ENCODE measurements at places on chromosomes 2 and 18.

- no peak for DNase-seq
Measured at GRCh38 chr2:36477746-36478145, 120.2 kb downstream of the FEZ2 start.

GRCh38 chr18:7090771-7091170 is 26.8 kb downstream of the LAMA1 start:
- DNase-seq, result no peak

GRCh38 chr2:120681696-120682288 is 53.9 kb upstream of the GLI2 start:
- no peak for DNase-seq

DNA sequence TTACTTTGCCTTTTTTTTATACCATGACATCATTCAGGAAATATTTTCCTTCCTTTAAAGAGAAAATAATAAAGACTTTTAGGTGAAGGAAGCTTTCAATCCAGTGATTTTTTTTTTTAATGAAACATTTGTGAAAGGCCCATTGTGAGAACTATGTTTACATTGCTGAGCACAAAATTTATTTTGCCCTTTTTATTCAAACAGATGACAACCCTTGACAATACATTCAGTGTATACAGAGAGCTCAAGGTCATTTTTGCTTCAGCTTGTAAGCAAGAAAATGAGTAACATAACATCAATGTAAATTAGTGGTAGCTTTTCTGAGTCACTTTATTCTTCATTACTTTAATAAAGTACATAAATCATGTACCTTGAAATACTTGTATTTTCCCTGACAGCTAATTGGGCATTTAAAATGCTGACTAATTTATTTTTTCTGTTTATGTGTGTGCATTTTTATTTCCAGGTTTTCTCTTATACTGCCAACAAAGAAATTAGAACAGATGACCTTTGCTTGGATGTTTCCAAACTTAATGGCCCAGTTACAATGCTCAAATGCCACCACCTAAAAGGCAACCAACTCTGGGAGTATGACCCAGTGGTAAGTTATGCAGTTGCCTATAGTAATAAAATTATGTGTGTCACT is 121.6 kb downstream of the GALNT1 start:
- DNase-seq, result no peak

DNA sequence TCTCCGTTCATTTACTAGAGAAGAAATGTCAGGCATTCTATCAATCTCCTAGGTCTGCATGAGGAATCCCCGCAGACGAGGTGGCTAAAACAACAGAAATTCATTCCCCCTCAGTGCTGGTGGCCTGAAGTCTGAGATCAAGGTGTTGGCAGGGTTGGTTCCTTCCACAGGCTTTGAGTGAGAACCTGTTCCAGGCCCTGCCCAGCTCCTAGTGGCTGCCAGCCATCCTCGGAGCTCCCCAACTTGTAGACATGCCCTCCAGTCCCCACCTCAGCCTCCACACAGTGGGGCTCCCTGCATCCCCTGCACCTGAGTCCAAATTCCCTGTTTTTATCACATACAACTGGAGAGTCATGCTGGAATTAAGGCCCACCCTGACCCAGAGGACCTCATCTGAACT is 145.3 kb upstream of the ALKAL2 start:
- no peak for DNase-seq

DNA sequence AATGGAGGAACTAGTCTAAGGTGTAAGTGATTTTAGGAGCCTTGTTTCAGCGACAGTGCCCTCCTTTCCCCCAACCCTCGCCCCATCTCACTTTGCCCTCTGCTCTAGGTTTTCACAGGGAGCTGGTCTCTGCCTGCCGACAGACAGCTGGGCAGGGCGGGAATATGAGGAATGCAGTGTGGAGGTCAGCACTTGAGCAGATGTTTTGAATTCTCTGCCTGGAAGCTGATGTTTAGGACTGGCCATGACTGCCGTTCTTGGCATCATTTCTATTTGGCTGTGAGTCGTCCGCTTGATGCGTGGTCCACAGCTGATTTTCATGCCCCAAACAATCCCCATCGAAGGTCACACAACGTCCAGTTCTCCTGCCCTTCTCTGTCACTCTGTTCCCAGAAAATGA is 55.1 kb upstream of the SIX3 start:
- no peak for DNase-seq

DNA sequence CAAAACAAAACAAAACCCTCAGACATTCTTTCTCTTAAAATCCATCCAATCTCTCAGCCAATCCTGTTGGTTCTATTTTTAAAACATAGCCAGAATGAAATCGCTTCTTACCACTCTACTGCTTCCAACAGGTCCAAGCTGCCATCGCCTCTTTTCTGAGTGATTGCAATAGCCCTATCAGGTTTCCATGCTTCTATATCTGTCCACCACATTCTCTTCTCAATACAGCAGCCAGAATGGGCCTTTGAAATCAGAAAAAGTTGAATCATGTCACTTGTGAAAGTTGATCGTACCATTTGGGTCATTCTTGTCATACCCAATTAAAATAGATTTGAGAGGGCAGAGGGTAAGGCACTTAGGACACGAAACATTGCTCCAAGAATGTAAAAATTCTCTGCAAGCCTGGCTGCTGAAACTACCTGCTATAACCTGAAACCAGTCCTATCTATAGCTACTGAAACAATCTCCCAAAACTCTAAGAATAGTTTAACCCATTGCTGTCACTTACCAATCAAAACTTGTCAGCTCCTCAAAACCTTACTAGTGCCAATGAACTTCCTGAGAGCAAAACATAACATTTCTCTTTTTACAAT is 3.3 kb upstream of the MTLN start:
- no peak for DNase-seq

DNA sequence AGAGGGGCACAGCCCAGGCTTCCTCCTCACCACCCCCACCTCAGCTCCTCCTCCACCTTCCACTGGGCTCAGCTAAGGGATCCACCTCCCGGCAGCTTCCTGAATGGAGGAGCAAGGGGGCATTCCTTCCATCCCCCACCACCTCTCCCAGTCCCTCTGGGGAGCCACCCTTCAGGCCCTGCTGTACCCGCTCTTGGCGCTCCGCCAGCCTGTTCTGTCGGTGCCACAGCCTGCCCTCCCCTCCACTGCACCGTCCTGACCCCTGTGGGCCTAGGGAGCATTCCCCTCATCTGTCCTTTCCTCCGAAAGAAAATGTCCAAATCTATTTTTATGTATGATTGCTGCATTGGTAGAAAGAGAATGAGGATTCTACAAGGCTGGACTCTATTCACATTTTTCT is 59.9 kb downstream of the KIF1A start:
- no peak for DNase-seq

GRCh38 chr2:48693645-48694044 is 61.9 kb downstream of the LHCGR start:
- DNase-seq, result no peak

GRCh38 chr2:100987974-100988373 is 14.1 kb upstream of the RPL31 start:
- DNase-seq, result no peak

DNA sequence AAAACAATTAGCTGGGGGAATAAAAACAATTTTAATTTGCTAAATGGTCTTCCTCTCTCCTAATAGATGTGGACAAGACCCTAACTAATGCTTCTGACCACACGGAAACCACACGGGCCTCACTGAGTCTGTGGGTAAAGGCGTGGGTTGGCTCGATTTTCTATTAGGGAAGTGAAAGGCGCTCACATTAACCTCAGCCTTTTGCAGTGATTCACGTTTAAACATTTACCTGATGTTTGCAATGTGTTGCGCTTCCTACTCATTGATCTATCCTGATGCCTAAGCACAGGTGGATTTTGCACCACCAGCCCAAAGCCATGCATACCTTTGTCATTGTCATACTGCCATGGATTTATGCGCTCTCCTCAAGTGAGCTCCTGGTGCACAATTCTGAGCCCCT is 35.6 kb upstream of the NRP2 start:
- no peak for DNase-seq

DNA sequence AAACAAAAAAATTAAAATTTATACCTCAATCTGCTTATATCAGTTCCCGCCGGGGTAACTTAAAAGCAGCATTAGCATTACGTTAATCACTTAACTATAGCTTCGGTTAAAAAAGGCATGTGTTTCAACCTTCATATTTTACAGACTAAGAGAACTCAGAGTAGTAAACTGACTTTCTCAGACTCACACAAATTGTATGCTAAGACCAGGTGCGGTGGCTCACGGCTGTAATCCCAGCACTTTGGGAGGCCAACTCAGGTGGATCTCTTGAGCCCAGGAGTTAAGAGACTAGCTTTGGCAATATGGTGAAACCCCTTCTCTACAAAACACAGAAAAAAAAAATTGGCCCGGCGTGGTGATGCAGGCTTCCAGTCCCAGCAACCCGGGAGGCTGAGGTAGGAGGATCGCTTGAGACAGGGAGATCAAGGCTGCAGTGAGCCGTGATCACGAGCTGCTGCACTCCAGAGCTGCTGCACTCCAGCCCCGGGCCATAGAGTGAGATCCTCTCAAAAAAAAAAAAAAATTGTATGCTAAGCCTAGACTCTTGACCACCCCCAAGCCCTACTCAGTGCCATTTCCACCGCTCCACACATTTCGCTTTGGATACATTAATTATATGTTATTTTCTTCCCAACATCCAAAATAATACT is 2.4 kb downstream of the HNRNPLL start:
- no peak for DNase-seq

GRCh38 chr2:190970873-190971506 is 43.0 kb downstream of the STAT1 start:
- no peak for DNase-seq

GRCh38 chr18:48719974-48720654 is 181.3 kb downstream of the CTIF start:
- DNase-seq, result no peak

DNA sequence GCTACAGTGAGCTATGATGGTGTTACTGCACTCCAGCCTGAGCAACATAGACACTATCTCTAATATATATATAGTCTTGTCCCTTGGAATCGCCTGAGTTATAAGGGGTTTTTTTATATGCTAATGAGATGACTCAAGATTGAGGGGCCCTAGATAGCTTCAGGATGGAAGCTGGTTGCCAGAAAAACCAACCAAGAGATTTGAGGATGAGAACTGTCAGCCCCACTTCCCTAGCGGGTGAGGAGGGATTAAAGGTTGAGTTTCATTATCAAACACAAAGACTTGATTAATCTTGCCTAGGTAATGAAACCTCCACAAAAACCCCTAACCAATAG is 12.6 kb upstream of the GALM start:
- no peak for DNase-seq

GRCh38 chr2:16016282-16016681 is 75.9 kb downstream of the MYCN start:
- DNase-seq, result no peak

GRCh38 chr2:147469471-147469870 is 375.4 kb upstream of the ACVR2A start:
- DNase-seq, result no peak

- DNase-seq, result no peak
Measured at GRCh38 chr2:56337342-56337741, 153.6 kb downstream of the CCDC85A start.

- DNase-seq, result no peak
Measured at GRCh38 chr2:86249579-86250391, 50.5 kb downstream of the MRPL35 start.

- no peak for DNase-seq
Measured at GRCh38 chr2:241649404-241649803, 11.9 kb downstream of the ATG4B start.

DNA sequence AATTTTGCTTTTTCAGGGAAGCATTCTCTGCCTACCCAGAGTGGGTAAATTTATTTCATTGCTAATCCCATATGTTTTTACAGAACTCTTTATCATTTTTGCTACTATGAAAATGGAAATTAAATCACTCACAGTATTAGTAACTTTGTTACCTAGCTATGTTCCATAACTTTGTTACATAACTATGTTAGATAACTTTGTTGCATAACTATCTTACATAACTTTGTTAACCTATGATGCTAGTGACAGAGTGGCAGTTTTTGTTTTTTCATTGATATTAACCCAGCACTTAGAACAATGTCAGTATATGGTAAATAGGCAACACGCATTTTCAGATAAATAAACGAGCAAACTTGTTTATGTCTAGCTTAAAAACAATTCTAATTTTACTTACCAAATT is 286.6 kb downstream of the LRP1B start:
- no peak for DNase-seq

GRCh38 chr2:158999458-158999857 is 31.0 kb downstream of the TANC1 start:
- DNase-seq, result no peak

DNA sequence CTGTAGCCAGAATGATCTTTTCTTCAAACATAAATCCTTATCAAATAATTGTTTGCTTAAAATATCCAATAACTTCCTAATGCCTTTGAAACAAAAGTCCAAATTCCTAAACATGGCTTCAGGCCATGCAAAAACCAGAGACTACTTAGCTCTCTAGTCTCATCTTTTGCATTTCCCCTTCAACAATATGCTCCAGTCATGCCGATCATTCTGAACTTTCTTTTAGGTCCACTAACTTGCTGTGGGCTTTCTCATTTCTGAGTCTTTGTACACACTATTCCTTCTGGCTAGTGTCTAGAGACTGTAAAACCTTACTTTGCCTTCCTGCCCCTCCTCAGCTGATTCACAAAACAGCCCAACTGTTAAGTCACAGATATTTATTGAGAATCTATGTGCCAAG is 51.5 kb downstream of the VIL1 start:
- no peak for DNase-seq

GRCh38 chr2:65130664-65131175 is 814 bp upstream of the RAB1A start:
- no peak for DNase-seq

DNA sequence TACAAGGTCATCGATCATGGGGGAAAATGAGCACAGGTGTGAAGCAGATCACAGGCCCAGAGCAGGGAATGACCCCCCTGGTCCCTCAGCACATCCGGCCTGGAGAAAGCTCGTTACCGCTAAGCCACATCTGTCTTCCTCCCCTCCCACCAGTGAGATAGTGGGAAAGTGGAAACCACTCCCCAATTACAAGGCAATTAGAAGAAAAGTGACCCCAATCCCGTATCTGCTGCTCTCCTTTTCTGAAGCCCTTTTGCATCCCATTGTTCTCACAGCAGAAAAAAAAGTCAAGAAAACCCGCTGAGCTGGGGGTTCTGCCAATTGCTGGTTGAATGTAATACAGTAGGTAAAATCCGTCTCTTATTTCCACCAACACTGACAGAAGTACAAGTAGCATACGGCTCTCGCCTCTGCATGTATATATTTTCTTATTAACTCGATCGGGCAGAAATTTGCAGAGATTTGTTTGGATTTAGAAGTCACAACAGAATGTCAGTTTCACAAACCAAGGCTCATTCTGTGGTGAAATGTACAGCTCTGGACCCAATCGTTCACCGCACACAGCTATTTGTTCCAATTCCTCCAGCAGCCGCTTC is 287.0 kb downstream of the TCF4 start:
- DNase-seq, result no peak

GRCh38 chr2:42100683-42101205 is 52.9 kb downstream of the PKDCC start:
- DNase-seq, result no peak

- no peak for DNase-seq
Measured at GRCh38 chr2:39142904-39143605, 22.2 kb upstream of the SOS1 start.

DNA sequence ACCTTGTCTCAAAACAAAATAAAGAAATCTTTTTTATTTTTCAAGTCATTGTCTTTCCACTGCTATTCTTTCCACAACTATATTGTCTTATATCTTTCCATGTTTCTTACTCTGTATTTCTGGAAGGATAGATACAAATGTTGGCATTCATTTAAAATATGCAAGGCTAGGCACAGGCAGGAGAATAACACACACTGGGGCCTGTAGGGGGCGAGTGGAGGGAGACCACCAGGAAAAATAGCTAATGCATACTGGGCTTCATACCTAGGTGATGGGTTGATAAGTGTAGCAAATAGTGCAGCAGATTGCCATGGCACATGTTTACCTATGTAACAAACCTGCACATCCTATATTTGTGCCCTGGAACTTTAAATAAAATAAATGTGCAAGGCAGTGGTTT is 9.6 kb downstream of the MRPL30 start:
- no peak for DNase-seq

All from stimulated activated CD8-positive, alpha-beta memory T cell treated with anti-CD3 and anti-CD28 coated beads, Interleukin-2, amount 100 ng/mL, for 1 hour (primary cell).